Fibroblast of skin of right biceps (primary cell): ENCODE measurements at places on chromosomes 16 and 17.

DNA sequence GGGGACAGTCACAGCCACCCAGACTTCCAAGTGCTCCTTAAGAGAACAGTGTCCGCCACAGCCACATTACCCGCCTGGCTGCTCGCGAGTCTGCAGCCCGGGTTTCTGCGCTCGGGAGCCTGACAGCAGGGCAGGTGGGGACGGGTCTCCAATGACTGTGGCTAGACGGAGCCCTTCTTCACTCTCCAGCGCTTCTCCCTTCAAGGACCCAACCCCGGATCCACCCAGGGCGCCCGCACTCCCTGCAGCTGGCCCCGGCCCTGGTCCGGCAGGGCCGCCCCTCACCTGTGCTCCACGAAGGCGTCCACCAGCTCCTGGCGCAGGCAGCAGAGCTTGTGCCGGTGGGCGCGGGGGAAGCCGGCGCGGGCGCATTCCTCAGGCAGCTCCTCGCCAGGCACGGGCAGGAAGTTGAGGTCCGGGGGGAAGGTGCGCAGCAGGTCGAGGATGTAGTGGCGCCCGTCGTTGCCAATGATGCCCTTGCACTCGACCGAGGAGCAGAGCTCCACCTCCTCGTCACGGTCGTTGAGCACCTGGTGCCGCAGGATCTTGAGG lies 13.9 kb downstream of the CLUH start:
- DNase-seq: no peak

DNA sequence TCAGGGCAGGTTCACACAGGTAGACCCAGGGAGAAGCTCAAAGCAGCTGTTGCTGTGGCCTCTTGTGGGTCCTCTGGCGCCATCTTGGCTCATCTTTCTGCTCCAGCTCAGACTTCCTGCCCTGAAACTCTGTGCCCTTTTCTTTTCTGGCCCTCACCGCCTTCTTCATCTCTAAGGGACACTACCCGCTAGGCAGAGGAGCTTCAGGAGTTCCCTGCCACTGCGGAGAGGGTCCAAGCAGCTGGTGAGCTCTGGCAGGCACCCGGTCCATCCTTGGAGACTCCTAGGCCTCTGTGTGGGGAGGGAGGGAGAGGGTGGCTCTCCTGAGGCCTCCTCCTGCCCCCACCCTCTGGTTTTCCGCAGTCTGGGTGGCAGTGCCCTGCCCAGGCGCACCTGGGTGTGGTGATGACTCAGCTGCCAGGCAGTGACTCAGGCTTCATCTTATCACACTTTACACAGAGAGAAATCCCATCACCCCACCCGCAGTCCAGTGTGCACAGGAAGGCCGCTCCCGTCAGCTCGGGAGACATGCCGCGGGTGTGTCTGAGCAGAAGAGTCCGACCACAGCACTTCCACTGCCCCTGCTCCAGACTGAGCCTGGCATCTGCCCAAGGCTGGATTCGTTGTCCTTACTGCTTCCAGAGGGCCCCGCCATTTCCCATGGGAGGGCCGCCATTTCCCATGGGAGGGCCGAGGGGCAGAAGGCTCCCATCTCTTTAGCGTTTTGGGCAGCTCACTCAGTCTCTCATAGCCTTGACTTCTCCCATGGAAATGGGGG lies 7.3 kb downstream of the NT5C start:
- DNase-seq: peak; percentile 20

DNA sequence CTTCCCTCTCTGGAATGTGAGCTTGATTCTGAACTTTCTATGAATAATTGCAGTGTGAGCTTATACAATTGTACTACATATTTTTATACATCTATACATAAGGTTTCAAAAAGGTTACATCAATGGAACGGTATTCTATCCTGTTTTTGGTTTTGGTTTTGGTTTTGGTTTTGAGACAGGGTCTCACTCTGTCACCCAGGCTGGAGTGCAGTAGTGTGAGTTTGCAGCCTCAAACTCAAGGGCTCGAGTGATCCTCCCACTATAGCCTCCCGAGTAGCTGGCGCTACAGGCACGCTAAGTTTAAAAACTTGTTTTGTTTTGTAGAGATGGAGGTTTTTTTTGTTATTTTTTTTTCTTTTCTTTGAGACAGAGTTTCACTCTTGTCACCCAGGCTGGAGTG lies 1.1 kb downstream of the CTRB1 start:
- DNase-seq: no peak

DNA sequence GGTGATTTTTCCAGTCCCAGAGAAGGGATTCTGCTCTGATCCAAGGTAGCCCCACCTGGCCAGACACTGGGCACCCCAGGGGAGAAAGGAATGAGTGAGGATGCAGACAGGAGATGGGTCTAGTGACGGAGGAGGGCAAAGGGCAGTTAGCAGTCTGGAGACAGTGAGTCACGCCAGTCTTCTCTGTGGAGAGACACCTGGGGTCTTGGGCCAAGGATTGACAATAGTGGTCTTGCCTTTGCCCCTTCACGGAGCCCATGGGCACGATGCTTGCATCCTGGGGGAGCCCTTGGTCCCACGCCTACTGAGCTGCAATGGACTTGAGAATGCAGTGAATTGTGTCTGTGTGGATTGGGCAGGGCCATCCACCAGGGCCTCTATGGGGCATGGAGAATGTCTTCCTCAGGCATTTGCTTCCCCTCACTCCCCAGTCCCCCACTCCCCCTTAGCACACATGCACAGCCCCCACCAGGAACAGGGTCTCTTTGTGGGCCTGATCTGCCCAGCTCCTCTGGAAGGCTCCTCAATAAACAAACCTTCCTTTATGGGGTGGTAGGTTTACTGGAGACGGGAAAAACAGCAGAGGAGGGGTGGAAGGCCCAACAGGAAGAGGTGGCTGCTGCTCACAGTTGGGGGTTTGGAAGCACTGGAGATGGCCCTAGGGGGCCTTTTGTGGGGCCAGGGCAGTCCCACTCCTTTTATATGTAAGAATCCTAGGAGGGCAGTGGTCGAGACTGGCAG lies 1.4 kb downstream of the CHAD start:
- DNase-seq: no peak

- peak; percentile 13 for DNase-seq
These were observed 212.5 kb downstream of the TANC2 start for GRCh38 chr17:63178530-63178929.

- DNase-seq: no peak
These were observed 103.4 kb downstream of the SNX11 start for GRCh38 chr17:48211011-48211410.

DNA sequence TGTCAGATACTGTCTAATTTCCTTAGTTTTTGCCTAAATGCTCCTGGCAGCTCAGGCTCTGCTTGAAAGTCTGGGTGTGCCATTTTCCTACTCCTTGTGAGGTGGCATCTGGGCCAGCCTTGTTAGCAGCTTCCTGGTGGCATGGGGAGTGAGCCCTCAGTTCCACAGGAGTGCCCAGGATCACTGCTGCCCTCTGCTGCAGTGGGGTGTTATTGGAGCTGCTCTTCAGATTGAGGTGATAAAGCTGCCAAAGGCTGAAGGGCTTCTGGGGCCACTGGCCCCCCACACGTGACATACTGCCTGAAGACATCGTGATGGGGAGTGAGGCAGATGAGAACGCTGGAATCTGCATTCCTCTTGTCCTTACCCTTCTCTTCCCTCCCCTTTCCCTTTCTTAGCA lies 27.4 kb downstream of the CEP95 start:
- DNase-seq: no peak

- no peak for DNase-seq
These were observed 341 bp downstream of the SLC7A6OS start for GRCh38 chr16:68310437-68310773.

GRCh38 chr16:78996790-78997189 lies 603.7 kb downstream of the MAF start:
- no peak for DNase-seq

DNA sequence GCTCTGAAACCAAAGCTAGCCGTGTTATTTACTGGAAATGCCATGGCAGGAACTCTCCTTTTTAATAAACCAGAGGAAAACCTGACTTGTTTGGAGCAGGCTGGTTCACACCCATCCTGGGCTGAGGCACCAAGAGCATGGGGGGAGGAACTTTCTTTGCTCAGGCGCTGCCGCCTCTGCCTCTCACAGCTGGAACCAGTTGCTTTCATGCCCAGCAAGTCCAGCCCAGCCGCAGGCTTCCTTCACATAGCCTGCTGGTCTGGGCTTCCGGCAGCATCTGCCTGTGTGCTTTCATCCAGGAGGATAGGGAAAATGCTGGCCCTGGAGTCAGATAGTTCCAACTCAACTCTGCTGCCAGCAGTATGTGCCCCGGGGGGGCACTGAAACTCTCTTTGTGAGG lies 88.1 kb upstream of the ASIC2 start:
- no peak for DNase-seq

DNA sequence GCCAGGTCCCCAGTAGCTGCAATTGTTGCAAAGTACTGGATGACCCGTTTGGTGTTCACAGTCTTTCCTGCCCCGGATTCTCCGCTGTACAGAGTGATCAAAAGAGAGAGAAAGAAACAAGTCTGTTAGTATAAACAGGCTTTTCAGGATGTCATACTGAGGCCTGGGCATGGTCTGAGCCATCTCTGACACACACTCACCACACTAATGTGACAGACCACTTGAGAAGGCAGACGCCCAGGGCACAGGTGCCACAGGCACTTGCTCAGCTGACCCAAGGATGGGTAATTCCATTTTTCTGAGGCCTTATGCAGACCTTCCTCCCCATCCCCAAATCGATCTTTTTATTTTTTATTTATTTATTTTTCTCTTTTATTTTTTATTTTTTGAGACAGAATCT lies 7.5 kb downstream of the MYH3 start:
- no peak for DNase-seq

DNA sequence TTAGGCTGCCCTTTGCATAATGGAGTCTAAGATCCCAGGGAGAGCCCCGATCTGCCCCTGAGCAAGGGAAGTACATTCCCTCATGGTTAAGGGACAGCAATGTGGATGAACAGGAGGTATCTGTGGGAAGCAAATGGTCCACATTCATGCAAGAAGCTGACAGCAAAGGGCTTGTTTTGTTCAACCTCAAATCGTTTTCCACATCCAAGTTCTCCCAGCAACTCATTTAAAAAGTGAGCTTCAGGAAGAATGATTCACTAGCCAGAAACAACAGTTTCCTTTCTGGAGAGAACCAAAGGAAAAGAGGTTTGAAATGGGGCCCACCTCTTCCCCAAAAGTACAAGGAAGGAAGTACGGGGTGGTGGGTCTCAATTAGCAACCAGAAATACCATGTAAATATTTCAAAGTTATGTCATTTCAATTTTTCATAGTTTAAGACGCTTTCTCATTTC lies 9.4 kb downstream of the HSPB9 start:
- no peak for DNase-seq

DNA sequence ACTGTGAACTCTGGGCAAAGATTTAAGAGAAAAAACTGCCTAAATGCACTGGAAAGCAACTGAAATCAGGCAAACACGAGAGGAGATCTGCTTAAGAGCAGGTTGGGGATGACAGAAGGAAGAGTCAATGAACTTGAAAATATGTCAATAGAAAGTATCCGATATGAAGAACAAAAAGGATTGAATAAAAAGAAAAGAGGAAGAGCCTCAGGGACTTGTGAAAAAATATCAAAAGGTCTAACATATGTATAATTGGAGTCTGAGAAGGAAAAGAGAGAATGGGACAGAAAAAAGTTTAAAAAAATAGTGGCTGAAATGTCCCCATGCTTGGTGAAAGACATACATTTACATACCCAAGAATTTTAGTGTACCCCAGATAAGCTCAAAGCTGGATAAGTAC lies 195.5 kb downstream of the COPRS start:
- peak; percentile 16 for DNase-seq

GRCh38 chr17:61325382-61326073 lies 74.1 kb upstream of the TBX2 start:
- DNase-seq: peak; percentile 93

GRCh38 chr16:82150549-82150948 lies 19.5 kb downstream of the MPHOSPH6 start:
- no peak for DNase-seq

- peak; percentile 21 for DNase-seq
These were observed 1.7 kb upstream of the TMEM256 start for GRCh38 chr17:7405350-7406234.

- DNase-seq: no peak
These were observed 50.2 kb downstream of the HLF start for GRCh38 chr17:55314784-55315491.

GRCh38 chr16:27291722-27292240 lies 22.0 kb upstream of the IL4R start:
- DNase-seq: no peak

DNA sequence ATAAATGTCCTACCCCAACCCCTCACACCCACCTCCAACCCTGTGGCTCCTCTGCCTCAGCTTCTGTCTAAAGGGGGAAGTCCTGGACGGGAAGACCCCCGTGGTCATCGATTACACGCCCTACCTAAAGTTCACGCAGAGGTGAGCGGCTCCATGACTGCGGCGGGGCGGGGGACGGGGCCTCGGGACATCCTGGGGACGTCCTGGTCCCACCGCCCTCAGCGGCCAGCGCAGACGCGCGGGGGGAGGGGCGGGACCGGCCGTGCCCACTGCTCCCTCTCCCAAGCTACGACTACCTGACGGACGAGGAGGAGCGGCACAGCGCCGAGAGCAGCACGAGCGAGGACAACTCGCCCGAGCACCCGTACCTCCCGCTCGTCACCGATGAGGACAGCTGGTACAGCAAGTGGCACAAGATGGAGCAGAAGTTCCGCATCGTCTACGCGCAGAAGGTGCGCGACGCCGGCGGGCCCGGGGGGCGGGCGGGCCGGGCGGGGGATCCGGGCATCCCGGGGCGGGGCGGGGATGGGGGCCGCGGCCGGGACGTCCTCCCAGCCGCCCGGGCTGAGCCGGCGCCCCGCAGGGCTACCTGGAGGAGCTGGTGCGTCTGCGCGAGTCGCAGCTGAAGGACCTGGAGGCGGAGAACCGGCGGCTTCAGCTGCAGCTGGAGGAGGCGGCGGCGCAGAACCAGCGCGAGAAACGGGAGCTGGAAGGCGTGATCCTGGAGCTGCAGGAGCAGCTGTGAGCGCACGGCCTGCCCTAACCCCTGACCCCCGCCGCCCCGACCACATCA lies 6.7 kb downstream of the RUNDC3A start:
- peak; percentile 16 for DNase-seq

GRCh38 chr17:5511401-5512225 lies 25.2 kb downstream of the MIS12 start:
- peak; percentile 69 for DNase-seq

DNA sequence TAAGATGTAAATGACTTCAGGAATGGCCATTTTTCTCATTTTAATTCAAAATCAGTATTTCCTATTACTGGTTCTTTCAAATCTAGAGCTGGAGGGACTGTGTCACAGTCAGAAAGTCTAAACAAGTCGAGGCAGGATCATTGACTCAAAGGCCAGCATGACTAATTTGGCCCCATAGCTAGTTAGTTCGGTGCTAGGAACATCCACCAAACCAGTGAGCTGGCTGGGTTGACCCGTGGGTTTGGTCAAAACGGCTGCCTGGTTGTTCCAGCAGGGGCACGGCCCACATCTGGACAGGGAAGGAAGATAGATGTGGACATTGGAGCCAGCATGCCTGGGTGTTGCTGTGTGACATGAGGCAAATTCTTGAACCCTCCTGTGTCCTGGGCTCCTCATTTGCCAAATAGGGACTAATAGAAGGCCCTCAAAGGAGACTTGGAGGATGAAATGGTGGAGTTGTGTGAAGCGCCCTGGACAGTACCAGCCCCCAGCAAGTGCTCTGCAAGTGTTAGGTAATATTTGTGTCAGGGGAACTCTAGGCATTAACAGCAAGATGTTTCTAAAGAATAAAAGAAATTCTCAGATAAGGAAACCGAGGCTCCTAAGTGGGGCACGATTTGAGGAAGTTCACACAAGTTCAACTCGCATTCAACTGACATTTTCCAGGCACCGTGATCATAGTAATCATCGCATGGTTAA lies 46.2 kb downstream of the MEOX1 start:
- no peak for DNase-seq

GRCh38 chr17:61139219-61139618 lies 260.4 kb upstream of the TBX2 start:
- DNase-seq: peak; percentile 84

GRCh38 chr17:40151414-40151963 lies 11.2 kb downstream of the CASC3 start:
- DNase-seq: no peak
